H1 (cell line): ENCODE measurements at places on chromosomes 5 and 9. TPM values are rescaled to one million over a fixed set of nuclear protein-coding genes. Genes with fewer than 3 reads are reported as not detected.

ADAMTS16 gene
- total RNA-seq = 14.6 and 16.0 TPM in 2 replicates

TRAF1 gene
- 1.5 and 1.6 TPM in 2 replicates for total RNA-seq

GARIN3 gene
- total RNA-seq = not detected in 2 replicates

GCNT1 gene
- total RNA-seq = 8.8 and 13.0 TPM in 2 replicates

GRCh38 chr9:83070261-83070660 lies 7.3 kb upstream of the RASEF start:
- H3K36me3 ChIP-seq = no peaks in the 10 kb centered on the region
- H3K4me1 ChIP-seq = no peaks in the 10 kb centered on the region
- no peak overlapping the region for H3K4me3 ChIP-seq
- no peak for DNase-seq

DNA sequence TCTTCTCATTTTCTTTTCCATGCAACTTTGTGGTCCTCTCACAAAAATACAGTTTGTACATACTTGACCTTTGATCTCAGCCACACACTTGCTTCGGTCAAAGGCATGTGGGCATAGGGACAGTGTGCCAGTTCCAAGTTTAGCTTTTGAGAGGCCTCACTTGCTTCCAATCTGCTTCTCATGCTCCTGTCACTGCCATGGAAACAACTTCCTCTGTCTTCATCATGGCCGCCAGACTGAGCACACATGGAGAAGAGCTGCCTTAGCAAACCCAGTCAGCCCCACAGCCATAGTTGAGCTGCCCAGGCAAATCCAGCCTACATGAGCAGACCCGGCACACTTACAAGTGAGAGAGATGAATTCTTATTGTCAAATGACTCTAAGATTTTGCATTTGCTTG lies 138.2 kb upstream of the TUSC1 start:
- no peak overlapping the region for H3K4me3 ChIP-seq
- H3K4me1 ChIP-seq = no peaks in the 10 kb centered on the region
- no peak for DNase-seq
- H3K27me3 ChIP-seq = no peaks in the 10 kb centered on the region
- H3K27ac ChIP-seq = no peak overlapping the region

- no peaks in the 10 kb centered on the region for H3K4me1 ChIP-seq
- no peak overlapping the region for H3K27ac ChIP-seq
- no peaks in the 10 kb centered on the region for H3K36me3 ChIP-seq
- H3K27me3 ChIP-seq = no peaks in the 10 kb centered on the region
- H3K4me3 ChIP-seq = no peak overlapping the region
Observed at GRCh38 chr9:96680812-96681499, 25.8 kb upstream of the PRXL2C start.

DNA sequence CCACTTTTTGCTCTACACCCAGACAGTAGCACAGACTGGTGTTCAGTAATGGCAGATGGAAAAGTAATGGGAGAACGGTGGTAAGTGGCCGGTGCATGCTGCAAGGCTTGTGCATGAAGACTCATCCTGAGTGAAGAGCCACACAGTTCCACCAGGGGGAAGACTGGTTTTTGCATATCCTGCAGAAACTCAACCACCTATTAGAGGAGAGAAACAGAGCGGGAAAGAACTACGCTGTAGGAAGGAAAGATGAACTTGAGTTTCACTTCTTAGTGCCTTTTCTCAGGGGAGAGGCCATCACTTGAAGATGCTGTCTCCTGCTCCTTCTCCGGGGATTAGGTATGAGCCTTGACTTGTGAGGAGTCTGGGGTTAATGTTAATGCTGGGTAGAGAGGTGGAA lies 9.4 kb upstream of the PRSS3 start:
- H3K4me3 ChIP-seq = no peak overlapping the region
- no peaks in the 10 kb centered on the region for H3K36me3 ChIP-seq
- no peaks in the 10 kb centered on the region for H3K27me3 ChIP-seq
- no peak for DNase-seq
- H3K4me1 ChIP-seq = no peaks in the 10 kb centered on the region

- no peaks in the 10 kb centered on the region for H3K4me1 ChIP-seq
- no peaks in the 10 kb centered on the region for H3K27me3 ChIP-seq
- H3K36me3 ChIP-seq = no peaks in the 10 kb centered on the region
Observed at GRCh38 chr9:108419379-108419778, 436.4 kb downstream of the ACTL7B start.
